Cardiac muscle cell (in vitro differentiated cells and primary cell): ENCODE measurements at places on chromosomes 11 and 22. TPM values are rescaled to one million over a fixed set of nuclear protein-coding genes. Genes with fewer than 3 reads are reported as not detected.
A peak's percentile ranks its signal among the peaks of the same experiment; 100 is the strongest.

The CD3G gene
- polyA plus RNA-seq, result not detected in 2 replicates

The SMIM38 gene
- polyA plus RNA-seq, result 0.62 and 2.3 TPM in 2 replicates

The CNTN5 gene
- 30.0 and 30.8 TPM in 2 replicates for polyA plus RNA-seq

DNA sequence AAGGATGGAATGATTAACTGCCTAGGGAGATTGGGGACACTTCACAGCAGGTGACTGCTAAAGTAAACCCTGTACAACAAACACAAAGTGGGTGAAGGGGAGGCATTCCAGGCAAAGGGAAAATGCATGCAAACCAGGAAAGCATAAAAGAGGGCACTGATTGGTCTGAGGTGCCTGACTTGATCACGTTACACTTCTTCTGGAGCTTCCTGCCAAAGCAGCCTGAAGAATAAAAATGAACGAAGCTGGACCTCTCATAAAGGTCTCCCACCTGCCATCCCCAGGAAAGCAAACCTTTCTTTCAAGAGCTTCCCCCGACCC, 46.7 kb upstream of the SCUBE2 start:
- no peak for DNase-seq

DNA sequence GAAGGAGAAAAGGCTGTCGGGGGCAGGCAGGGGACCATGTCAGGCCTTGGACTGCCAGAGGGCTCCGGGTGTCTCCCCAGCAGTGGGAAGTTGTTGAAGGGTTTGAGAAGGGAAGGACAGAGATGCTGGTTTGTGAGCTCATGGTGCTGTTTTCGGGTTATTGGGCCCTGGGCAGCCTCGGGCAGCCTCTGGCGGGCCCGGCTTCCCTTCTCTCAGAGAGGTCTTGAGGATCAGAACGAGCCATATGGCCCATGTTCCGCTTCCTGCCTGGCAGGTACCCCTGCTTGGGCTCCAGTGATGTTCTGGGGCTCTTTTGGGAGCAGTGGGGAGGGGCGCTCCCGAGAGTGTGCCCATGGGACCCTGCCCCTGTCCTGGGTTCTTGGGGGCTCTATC, 9.8 kb downstream of the MYRF start:
- no peak for DNase-seq

GRCh38 chr22:44139773-44140172, 41.0 kb upstream of the PARVG start:
- DNase-seq, result no peak

DNA sequence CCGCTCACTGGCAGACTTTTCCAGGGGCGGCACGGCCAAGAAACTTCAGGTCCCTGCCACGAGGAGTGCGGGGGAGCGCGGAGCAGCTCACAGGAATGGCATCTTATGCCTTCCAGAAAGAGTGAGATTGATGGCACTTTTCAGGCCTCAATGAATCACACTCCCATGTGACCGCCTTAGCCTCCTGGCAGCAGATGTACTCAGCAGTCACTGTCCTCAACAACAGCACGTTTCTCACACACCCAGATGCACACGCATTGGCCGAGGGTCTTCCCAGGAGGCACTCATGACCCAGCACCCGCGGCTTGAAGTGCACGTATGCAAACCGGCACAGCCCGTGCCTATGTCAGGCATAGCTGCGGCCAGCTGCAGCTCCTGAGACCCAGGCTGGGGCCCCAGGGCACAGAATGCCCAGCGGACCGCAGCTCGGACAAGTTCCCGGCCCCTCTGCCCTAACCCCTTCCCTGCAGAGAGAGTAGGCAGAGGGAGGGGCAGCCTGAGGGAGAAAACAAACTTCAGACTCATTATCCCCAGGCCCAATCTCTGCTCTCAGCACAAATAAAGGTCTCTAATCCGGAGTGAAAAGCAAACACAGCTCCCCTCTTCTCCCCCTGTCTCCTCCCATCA, 48.3 kb downstream of the RPUSD4 start:
- DNase-seq, result no peak

DNA sequence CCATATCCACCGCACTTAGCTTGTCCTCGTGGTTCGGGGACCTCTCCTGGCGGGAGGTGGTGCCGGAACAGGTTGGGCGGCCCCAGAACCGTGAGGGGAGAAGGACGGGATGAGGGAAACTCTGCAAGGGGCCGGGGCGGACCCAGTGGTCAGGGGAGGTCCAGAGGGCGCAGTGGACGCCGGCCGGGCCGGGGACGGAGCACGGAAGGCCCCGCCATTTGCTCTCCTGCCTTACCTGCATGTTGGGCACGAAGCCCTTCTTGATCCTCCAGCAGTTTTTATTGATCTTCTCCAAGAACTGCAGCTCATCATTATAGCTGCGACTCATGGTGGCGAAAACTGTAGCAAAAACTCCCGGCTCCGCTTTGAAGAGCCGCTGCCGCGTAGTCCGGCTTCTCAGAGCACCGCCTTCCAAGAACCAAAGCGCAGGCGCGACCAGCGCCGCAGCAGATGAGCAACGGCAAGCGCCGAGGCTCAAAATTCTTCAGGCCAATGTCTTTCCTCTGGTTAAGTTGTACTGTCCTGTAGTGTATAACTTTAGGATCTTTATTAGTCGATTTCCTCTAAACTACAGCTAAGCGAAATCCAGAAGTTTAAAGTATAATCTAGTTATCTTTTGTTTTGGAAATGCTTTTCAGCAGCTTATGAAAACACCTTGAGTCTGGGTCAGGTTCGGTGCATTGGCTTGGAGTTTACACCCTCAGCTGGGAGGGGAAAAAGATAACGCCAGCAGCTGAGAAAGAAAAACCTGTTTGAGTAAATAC, at the start of gene RTCB:
Gene RTCB (minus strand): TSS at position 419 of the 764 bp plus-strand sequence. CDS start 91 bp downstream, at position 328.
- DNase-seq, result peak; percentile 92

GRCh38 chr11:133693110-133693509, 152.2 kb downstream of the SPATA19 start:
- DNase-seq, result peak; percentile 37

DNA sequence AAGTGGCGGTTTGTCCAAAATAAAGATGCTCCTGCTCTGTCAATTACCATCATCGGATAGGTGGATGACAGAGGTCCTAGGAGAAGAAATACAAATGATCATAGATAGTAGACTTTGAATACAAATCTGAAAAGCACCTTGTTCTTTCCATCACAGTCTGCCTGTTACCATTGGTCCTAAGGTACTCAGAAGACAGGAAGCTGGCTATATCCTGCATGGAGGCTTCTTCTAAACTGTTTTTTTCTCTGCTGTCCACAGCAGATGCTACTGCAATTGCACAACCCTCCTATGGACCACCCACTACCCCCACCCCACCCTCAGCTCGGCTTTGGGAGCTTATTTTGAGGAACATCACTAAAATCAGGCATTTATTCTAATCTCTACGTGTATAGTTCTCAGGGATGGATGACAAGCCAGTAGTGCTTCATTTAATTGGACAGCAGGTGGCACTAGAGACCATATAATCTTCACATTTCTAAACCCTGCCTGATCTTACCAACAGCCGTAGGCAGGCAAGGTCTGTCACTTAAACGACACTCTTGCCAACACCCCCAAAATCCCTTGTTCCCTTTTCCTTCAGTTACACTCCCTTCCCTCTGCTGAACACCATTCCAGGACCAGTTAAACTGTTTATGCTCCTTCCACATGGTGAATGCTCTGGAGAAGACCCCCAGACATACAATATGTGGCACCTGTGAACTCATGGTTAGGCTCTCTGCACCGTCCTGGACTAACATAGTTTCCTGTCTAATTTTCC, 6.6 kb upstream of the PTS start:
- peak; percentile 67 for DNase-seq

DNA sequence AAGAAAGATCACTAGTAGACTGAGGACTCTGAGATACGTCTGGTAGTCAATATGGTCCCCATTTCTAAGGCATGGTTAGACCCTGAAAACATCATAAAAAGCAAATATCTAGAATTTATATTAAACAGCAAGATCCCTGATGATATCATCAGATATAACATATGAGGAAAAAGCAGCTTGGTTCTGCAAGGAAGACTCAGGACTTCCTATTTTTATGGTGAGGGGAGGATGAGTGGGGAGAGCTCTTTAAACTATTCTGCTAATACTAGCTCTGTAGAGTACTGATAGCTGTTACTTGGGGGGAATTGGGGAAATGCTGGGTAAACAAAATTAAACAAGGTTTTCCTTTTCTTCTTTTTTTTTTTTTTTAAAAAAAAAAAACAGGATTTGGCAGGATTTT, 235.8 kb downstream of the SWAP70 start:
- no peak for DNase-seq
